ENCODE measurements at places on chromosomes 4 and X.

- no peak for DNase-seq
These were observed 205.4 kb downstream of the DCLK2 start for GRCh38 chr4:150283689-150284088.

- no peak for DNase-seq
These were observed 344.3 kb downstream of the BCOR start for GRCh38 chrX:39753293-39753996.

GRCh38 chr4:38030023-38030422, 69.8 kb downstream of the PTTG2 start:
- DNase-seq: no peak

- no peak for DNase-seq
These were observed 3.6 kb downstream of the GEMIN8 start for GRCh38 chrX:14026121-14026520.

- DNase-seq: no peak
These were observed 163.5 kb downstream of the PPP3CA start for GRCh38 chr4:101183666-101184373.

DNA sequence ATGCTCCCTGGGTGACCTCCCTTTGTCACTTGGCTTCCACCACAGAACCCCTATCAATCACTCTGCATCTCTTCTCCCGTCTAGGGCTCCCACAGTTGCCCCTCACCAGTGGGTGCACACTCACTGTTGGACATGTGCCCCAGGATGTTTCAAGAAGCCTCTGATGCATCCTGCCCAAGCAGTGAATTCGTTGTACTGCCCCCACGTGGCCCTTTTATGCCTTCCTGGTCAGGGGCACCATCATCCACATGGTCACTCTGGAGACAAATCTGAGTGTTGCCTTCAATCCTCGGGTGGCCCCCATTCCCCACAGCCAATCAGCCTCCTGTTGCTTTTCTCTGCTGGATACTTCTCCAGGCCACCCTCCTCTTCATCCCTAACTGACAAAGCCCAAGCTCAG, 12.2 kb downstream of the ITIH6 start:
- DNase-seq: no peak

GRCh38 chr4:172809319-172809718, 359.3 kb upstream of the GALNT7 start:
- no peak for DNase-seq

DNA sequence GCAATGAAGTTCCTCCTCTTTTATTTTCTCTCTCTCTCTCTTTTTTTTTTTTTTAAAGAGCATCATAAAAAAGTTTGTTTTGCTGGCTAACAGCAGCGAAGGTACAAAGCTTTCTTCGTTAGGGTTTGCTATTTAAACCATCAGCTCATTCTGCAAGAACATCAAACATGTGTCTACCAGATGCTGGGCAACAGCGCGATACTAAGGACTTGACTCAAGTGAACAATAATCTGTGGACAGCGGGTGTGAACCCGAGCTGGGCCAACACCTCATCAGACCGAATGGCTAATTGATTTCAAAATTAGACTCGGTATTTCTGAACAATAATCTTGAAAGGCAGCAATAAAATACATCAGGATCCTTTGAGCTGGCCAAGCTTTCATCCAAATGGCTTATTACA, 246.4 kb downstream of the FBXO8 start:
- no peak for DNase-seq

DNA sequence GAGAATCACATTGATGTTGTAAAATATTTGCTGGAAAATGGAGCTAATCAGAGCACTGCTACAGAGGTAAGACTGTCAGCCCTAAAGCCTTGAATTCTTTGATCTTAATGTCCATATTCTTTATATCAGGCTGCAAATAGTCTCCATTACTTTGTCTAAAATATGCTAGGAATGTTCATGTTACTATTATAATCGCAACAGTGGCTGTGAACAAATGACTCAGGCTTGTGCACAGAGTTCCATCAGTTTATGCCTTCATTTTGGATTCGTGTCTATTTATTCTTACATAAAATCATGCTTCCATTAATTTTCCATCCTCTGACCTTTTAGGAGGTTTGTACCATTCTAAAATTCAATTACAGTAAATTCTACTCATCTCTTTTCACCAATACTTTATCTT, 182.7 kb downstream of the ANK2 start:
- DNase-seq: no peak

- DNase-seq: no peak
These were observed 255.7 kb upstream of the AR start for GRCh38 chrX:67288156-67288555.

- DNase-seq: no peak
These were observed 82.4 kb downstream of the GPM6A start for GRCh38 chr4:175729665-175730064.

DNA sequence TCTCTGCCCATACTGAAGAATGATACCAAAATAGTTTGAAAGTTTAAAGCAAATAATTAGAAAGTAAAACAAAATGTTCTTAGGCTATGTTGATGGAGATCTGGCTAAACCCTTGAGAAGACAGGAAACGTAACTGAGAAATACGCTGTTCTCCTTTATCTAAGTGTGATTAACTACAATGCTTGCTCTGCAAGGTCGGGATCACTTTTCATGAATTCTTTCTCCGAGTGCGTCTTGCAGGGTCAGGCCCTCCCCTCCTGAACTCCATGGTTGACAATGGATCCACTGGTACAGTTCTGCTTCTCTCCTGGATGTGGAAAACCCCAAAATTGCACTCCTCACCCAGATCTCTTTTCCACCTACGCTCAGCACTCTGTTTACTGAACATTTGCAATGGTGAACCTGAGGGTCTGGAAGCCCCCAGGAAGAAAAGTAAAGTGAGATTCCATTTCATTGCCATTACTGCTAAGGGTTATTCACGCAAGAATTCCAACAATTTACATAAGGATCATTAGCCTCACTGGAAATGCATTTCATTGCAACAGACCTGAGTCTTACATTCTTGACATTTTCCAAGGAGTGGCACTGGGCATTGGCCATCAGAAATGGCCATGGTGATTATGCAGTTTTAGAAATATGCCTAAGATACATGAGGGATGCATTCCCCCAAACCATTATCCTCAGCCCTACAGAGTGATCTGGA, 24.6 kb upstream of the WWC2 start:
- DNase-seq: no peak

GRCh38 chr4:48081196-48081595, 52.9 kb downstream of the TXK start:
- no peak for DNase-seq

DNA sequence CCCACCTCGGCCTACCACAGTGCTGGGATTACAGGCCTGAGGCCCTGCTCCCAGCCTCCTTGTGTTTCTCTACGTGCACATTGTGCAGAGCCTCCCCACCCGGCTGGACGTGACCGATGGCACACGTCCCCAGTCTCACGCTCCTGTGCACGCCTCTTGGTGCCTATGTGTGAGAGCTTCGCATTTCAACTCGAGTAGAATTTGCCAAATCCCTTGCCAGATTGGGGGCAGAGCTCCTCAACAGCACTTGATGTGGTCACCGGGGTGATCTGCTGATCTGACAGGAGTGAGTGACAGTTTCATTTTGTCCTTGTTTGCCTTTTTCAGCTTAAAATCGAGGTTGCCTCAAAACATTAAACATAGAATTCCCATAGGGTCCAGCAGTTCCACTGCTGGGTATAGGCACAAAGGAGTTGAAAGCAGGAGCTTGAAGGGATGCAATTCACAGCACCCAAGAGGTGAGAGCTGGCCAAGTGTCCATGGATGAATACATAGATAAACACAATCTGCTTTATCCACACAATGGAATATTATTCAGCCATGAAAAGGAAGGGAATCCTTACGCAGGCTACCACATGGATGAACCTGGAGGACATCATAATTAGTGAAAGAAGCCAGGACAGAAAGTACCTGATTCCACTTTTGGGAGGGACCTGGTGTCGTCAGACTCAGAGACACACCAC, 17.6 kb downstream of the TMEM187 start:
- no peak for DNase-seq

- no peak for DNase-seq
These were observed 805.9 kb upstream of the GRID2 start for GRCh38 chr4:91497892-91498291.

GRCh38 chr4:114481856-114482255, 116.8 kb upstream of the UGT8 start:
- DNase-seq: no peak

GRCh38 chrX:18885328-18886004, 98.4 kb downstream of the PHKA2 start:
- DNase-seq: no peak

DNA sequence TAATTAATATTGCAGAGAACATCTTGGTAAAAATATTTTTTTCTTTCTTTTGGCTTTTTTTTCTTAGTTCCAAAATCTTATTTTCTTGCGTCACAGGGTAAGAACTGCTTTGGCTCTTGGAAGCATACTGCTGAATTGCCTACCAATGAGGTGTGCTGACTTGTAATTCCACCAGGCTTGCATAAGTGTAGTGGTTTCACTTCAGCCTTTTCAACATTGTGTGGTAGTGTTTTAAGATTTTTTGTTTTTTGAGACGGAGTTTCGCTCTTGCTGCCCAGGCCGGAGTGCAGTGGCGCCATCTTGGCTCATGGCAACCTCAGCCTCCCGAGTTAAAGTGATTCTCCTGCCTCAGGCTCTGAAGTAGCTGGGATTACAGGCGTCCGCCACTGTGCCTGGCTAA, 42.4 kb downstream of the N4BP2 start:
- no peak for DNase-seq

- DNase-seq: no peak
These were observed 339.4 kb upstream of the ZCCHC13 start for GRCh38 chrX:73964579-73964978.

GRCh38 chr4:83025563-83025962, 9.4 kb upstream of the COPS4 start:
- no peak for DNase-seq

DNA sequence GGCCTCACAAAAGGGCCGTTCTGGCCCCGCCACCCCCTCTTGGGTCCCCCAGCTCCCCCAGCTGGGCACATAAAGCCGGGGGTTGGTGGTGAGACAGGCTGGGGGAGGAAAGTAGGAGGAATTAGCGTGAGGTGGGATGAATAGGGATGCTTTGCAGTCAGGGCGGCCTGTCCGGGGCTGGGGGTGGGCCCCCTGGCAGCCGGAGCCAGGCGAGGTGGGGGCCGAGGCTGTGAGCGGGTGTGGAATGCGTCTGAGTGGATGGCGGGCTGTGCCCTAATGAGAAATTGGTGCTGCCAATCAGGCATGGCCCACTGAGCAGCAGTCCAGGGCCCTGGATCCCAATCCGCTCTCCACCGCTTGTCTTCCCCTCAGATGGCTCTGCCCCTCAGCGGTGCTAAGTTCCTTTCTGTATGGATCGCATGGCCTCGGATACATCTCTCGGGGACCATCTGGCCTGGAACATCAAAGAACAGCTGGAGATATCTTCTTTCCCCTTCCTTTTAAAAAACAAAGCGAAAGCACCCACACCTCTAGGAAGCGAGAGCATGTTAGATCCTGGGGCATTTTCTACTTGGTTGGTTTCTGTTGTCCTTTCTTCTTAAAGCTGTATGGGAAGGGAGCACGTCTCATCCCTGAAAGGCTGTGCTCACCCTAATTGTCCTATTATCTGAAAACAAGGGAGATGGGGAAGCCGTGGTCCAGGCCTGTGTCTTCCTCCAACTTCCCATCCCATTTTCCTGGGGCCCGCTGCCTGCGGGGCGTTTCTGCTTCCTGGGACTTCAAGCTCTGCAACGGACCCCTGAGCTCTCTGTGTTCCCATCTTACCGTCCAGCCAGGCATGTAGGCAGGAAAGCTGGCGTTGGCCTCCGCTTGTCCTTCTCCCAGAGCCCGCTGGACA, 106.9 kb downstream of the SORCS2 start:
- DNase-seq: no peak

DNA sequence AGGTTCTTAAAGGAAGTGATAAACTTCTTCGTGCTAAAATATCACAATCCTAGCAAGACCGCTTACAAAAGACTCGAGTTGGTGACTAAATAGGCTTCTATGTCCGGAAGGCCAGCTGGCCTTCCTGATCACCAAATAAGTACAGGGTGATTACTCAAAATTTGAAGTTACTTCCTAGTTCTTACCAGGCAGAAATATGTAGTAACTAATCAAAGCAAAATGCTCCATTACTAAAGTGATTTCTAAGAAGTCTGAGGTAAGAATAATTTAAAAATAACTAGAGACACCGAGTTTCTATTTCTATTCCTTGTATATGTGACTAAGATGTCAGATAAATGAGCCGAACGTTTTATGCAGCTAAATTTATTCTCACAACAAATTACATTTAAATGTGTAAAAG, 62.2 kb downstream of the NSUN7 start:
- no peak for DNase-seq

GRCh38 chrX:77935886-77936285, 25.4 kb downstream of the ATP7A start:
- DNase-seq: no peak

- DNase-seq: no peak
These were observed 76.9 kb downstream of the STIM2 start for GRCh38 chr4:26937567-26937966.

GRCh38 chr4:38804654-38805295, at the start of gene TLR1:
TLR1 (minus strand) TSS chr4:38804791; CDS start chr4:38798831, 5,960 bp downstream.
- no peak for DNase-seq

- DNase-seq: no peak
These were observed 171.3 kb downstream of the BTC start for GRCh38 chr4:74623041-74623440.

GRCh38 chr4:149145803-149146202, 669.8 kb downstream of the IQCM start:
- DNase-seq: no peak

GRCh38 chrX:65688403-65688871, 21.0 kb downstream of the MSN start:
- no peak for DNase-seq

GRCh38 chrX:9131066-9131465, 97.1 kb upstream of the FAM9B start:
- DNase-seq: no peak

DNA sequence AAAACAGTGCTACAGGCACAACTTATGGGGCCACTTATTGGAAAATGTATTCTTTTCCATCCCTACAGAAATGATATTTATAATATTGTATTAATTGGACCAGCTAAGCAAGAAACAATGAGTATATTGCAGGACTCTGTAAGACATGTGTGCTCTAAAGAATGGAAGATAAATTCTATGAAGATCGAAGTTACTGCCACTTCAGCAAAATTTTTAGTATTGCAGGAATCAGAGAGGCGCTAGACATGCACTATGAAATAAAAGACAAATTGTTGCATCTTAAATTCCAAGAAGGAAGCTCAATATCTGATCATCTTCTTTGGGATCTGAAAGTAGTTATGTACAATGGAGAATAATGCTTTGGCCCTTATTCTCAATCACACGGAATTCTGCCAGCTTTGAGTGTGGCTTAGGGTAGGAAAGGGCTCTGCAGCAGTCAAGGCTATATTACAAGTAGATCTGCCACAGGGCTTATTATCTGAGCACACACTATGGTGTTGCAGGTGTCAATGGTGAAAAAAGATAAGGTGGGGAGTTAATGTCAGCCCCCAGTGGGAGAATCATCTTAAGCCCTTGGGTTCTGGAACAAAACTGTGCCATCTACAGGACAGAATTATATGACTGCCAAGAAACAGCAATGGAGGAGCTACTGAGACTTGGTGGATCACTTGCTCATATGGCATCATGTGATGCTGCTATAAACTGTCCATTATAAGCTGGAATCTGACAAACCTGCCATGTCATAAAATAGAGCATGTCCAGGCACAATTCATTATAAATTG, 334.0 kb upstream of the NDST3 start:
- no peak for DNase-seq
